AG09309 (cell line): ENCODE measurements at places on chromosomes 6 and 20.

DNA sequence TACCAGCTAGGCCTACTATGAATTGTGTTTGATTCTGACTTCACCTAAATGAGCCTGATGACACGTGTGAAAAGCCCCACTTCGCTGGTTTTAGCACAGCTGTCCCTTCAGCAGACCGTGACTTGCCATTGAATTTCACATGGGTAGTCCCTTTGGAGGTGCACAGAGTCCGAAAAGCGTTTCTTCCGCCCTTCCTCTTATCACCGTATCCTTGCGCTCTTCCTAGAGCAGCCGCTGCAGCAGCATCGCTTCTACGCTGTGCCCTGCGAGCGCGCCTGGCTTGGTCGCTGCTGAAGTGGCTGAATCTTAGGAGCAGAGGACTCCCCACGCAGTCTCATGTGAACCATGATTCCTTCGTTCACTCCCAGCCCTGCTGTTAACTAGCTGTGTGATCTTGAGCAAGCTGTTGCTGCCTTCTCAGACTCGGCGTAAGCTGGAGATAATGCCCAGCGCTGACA is 127.0 kb downstream of the PACRG start:
- no peak for DNase-seq

GRCh38 chr6:126180585-126180984 is 159.3 kb upstream of the CENPW start:
- DNase-seq: peak; percentile 64

DNA sequence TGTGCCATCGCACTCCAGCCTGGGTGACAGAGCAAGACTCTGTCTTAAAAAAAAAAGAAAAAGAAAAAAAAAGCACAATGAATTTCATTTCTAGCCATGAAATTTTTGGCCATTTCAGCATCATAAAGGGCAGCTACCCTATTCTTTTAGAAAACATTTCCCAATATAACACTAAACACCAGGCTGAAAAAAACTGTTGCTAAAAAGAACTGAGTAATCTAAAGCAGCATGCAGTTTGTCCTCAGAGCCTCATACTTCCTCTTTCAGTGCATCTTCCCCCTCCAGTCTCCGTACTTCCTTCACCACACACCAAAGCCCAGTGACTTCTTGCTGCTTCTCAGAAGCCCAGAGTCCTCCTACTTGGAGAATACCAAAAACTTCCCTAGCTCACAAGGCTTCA is 5.6 kb upstream of the IFNGR1 start:
- no peak for DNase-seq

DNA sequence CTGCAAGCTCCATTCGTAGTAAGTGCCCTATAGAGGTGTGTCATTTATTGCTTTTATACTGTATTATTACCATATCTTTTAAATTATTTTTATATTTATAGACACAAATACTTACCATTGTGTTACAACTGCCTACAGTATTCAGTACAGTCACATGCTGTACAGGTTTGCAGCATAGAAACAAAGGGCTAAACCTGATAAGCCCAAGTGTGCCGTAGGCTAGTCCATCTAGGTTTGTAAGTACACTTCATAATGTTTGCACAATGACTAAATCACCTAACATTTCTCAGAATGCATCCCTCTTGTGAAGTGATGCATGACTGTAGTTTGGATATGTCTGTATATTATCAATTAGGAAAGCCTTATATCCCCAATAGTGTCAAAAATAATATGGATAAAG is 122.8 kb downstream of the CLVS2 start:
- no peak for DNase-seq

GRCh38 chr6:53985366-53985765 is 125.9 kb upstream of the MLIP start:
- DNase-seq: no peak

- DNase-seq: no peak
Observed at GRCh38 chr6:52424513-52424912, 4.4 kb downstream of the EFHC1 start.

DNA sequence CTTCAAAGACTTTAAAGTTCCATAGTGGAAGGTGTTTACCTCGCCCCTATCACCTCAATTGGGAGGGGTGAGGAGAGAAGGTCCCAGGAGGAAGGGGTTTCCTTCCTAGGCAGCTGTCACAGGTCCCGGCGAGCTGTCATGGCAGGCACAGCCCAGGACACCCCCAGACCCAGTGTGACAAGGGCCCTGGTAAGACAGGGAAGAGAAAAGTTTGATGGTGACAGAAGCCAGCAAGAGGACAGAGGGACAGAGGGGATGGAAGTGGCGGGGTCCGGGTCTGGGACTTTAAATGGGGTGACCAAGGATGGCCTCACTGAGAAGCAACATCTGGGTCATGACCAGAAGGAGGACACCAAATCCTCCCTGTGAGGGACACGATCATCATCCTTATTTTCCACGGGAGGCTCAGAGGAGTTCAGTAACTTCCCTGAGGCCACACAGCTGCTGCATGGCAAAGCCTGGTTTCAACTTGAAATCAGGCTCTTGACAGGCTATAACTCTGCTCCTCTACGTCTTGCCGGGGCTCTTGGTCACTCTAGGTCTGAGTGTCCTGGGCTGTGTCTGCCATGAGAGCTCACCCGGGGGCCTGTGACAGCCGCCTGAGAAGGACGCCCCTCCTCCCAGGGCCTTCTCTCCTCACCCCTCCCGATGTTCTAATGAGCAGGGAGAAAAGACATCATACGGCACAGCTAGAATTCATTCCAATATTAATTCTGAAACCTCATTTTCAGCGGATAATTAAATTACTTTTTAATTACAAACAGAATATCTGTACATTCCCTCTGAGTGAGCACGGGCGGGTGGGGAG is 222.2 kb downstream of the PREX1 start:
- DNase-seq: no peak

- no peak for DNase-seq
Observed at GRCh38 chr6:145954985-145955384, 9.2 kb downstream of the SHPRH start.

- no peak for DNase-seq
Observed at GRCh38 chr20:37390503-37390890, 44.6 kb downstream of the SRC start.

DNA sequence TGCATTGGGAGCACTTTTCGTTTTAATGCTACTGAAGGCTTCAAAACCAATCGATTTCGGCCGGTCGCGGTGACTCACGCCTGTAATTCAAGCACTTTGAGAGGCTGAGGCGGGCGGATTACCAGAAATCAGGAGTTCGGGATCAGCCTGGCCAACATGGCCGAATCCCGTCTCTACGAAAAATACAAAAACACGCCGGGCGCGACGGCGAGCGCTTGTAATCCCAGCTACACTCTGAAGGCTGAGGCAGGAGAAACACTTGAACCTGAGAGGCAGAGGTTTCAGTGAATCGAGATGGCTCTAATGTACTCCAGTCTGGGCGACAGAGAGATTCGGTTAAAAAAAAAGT is 58.4 kb downstream of the TRIM38 start:
- no peak for DNase-seq

GRCh38 chr6:99573980-99574617 is 5.6 kb upstream of the CCNC start:
- DNase-seq: no peak

GRCh38 chr6:137051790-137052472 is 7.2 kb upstream of the IL20RA start:
- DNase-seq: no peak
